ENCODE measurements at places on chromosomes 13 and 19.
A peak's percentile ranks its signal among the peaks of the same experiment; 100 is the strongest.

GRCh38 chr13:100545684-100546061 lies 42.9 kb downstream of the GGACT start:
- DNase-seq: no peak

- no peak for DNase-seq
Observed at GRCh38 chr13:46536341-46536740, 16.6 kb upstream of the LRCH1 start.

DNA sequence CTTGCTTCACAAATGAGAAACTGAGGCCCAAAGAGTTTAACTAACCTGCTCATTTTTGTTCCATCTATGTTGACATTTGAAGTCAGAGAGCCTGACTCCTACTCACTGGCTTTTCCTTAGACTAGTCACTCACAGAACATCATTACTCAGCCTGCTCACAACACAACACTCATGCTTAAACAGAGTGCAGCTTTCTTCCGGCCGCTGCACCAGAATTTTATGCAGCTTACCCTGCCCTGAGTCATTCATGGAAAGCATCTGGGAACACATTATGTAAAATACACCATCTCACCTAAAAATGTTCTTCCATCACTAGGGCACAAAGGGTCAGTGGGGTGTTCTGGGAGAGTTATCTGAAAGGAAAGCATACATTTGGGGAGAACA lies 303.4 kb downstream of the SPRY2 start:
- DNase-seq: peak; percentile 91

- DNase-seq: no peak
Observed at GRCh38 chr13:68749796-68750195, 1357.8 kb upstream of the ATXN8OS start.

GRCh38 chr13:19836472-19836871 lies 27.0 kb downstream of the ZMYM5 start:
- peak; percentile 17 for DNase-seq

- DNase-seq: peak; percentile 84
Observed at GRCh38 chr19:55086730-55087541, 11.3 kb downstream of the EPS8L1 start.

- no peak for DNase-seq
Observed at GRCh38 chr19:37872383-37872782, 34.0 kb downstream of the WDR87 start.

DNA sequence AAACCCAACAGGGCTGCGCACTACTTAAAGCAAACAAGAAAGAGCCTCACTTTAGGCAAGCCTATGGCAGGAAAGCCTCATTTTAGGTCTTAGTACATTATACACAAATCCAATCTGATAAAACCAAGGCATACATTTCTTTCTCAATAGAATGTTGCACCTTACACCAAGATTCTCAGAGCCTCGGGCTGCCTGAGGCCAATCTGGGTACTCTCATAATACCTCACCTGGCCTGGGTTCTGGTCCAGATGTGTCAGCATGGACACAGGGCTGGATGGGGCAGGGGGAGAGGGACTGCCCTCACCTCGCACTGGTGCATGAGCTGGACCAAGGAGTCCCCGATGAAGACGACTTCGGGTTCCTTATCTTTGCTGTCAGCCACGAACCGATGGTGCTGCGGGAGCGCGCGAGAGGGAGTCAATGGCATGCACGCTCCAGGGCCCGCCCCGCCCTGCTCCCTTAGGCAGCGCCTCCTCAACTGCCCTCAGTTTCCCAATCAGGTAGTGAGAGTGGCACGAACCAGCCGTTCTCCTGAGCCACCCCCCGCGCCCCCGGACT lies at the start of gene PRR19:
PRR19 (plus strand) TSS at position 487 of the 558 bp plus-strand sequence. CDS start 7,453 bp downstream, outside the sequence.
- no peak for DNase-seq

DNA sequence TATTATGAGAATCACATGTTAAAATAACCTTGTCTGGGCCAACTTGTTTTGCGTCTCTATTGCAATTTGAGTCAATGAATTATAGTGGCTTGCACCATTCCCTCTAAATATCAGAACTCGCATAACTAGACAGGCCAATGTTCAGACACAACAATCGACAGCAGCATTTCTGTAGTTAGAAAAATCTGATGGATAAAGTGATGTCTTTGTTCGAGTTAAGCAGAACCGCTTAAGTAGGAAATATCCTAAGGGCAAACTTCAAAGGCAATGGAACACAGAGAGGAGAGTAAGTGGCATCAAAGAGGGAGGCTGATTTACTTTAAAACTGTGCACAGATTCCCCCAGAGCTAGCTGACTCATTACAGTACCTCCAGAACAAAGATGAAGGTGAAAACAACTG lies 333.9 kb downstream of the NALCN start:
- no peak for DNase-seq

DNA sequence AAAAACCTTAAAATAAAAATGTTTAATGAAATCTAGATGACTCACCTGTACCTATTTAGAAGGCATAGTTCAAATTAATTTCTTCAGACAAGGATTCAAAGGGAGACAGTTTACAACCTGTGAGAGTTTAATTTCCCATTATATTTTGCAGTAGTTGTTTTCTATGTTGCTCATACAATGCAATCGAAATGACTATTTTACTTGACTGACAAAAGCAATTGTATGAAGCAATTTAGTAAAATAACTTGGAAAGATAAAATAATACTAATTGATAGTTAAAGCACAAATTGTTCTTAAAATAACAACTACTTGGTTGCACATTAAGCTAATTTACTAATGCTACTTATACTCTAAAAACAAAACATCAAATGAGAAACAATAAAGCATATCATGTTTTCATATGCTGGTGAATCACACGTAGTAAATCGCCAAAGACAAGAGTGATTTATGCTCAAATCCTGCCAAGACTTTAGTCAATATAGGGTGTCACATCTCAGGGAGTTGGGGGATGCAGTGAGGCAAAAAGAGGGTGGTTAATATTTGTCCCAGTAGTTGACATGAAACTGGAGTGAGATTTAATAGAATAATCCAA lies 6.4 kb downstream of the DACH1 start:
- no peak for DNase-seq

GRCh38 chr13:75652726-75653125 lies 16.6 kb downstream of the LMO7 start:
- DNase-seq: peak; percentile 33

- DNase-seq: no peak
Observed at GRCh38 chr19:28977826-28978225, 235.1 kb downstream of the UQCRFS1 start.
